ENCODE measurements at places on chromosomes 2 and 18.

GRCh38 chr2:191038241-191038725 is 24.3 kb upstream of the STAT1 start:
- DNase-seq, result peak; percentile 57

- DNase-seq, result no peak
These were observed 10.4 kb downstream of the COPS9 start for GRCh38 chr2:240125742-240126141.

- peak; percentile 68 for DNase-seq
These were observed 133.9 kb downstream of the ZNF532 start for GRCh38 chr18:58998401-58999203.

GRCh38 chr2:171505374-171505773 is 16.9 kb upstream of the CYBRD1 start:
- no peak for DNase-seq

- peak; percentile 17 for DNase-seq
These were observed 34.9 kb upstream of the DYNC1I2 start for GRCh38 chr2:171652416-171652785.

- no peak for DNase-seq
These were observed 22.2 kb upstream of the IL1RN start for GRCh38 chr2:113105047-113105785.

DNA sequence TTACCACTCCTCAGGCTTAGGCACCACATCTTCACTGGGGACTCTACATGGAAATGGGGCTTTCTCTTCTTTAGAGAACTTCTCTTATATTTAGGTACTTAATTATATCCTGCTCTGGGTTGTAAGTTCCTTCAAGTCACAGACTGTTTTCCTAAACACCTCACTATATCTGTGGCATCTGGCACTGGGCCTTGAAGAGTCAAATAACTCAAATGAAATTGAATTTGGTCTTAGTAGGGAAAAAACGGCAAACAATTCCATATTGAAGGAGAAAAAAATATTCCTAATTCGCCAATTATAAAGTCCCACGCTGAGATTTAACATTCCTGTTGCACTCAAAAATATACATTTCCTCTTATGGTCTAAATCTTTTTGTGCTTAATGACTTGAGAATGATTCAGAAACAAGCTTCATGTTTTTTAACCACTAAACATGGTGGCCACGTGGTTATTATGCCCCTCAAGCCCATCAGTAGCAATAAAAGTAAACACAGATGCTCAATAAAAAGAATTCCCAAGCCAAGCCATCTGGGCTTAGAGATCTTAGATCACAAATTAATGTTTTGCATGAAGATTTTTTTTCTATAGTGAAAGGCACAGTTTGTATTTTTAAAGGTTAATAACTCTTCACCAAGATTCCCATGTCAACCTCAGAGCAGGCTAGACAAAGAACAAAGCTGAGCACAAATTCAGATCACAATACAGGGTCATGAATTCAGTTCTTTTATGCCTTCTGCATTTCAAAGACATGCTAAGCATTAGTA is 105.5 kb upstream of the SYT4 start:
- DNase-seq, result no peak

DNA sequence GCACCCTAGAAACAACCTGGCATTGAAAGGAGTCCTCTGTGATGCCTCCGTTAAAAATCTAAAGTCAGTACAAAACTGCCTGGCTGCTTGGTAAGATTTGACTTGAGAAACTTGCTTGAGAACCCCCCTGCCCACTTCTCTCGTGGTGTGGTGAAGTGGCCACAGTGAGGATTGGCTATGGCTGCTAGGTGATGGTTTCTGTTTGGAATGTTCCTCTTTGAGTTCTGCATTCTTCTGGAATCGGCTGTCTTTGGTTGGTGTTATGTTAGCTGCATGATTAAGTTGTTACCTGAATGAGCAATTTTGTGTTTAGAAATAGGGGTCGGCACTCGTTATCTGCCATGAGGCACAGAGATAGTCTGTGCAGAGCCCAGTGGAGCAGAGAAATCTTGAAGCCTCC is 21.7 kb upstream of the SAG start:
- DNase-seq, result no peak

DNA sequence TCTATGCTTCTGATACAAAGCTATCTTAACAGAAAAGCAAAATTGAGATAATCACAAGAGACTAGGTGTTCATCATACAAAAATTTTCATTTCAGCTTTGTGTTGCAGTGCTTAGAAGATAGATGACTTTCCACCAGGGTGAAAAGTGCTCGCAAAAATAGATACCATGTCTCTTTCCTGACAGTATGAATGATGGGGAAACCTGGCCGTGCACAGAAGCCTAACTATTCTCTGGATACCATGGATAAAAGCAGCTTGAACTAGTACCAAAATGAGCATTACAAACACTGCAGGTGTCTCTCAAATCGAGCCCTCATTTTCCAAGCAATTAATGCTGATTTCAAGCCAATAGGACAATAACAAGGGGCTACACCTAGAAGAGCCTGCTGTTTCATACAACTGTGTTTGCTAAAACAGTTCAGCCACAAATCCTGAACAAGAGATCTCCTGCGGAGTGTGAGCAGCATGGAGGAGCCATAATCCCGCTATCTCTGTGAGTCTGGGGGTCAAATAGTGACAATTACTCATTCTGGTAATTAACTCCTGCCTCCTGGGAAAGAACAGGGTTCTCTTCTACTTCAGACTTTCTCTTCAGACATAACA is 507.6 kb downstream of the PID1 start:
- DNase-seq, result no peak

DNA sequence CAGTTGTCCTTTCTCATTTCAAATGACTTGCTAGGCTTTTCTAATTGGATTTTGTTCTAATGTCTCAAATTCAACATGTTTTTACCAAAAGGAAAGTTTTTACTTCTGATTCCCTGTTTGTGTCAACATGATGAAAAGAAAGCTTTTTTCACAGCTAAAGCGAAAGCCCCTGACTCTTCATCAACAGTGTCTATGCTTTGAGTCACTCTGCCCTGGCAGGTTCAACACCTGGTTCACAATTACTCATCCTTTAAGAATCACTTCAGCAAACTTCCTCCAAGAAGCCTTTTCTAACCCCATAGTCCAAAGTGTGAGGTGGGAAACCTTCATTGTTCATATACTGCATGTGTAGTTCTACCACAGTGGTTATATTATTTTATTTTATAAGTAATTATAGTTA is 7.6 kb upstream of the DSG2 start:
- no peak for DNase-seq

DNA sequence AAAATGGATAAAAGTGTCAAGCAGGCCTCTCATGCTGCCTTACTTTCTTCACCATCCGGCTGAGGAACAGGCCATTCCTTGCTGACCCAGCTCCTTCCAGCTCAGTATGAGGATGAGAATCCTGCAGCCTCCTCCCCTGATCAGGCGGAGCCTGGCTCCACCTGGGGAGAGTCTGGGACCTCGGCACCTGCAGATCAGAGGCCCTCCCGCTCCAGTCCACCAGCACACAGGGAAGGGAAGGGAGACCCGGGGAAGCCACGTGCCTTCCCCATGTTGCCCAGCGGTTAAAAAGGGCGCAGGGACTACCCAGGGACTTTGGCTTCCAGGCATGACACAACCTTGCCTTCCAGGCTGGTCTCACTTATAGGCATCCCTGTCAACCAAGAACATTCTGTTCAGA is 172.0 kb downstream of the NDUFA10 start:
- no peak for DNase-seq

GRCh38 chr2:134758633-134759032 is 39.8 kb upstream of the TMEM163 start:
- no peak for DNase-seq

DNA sequence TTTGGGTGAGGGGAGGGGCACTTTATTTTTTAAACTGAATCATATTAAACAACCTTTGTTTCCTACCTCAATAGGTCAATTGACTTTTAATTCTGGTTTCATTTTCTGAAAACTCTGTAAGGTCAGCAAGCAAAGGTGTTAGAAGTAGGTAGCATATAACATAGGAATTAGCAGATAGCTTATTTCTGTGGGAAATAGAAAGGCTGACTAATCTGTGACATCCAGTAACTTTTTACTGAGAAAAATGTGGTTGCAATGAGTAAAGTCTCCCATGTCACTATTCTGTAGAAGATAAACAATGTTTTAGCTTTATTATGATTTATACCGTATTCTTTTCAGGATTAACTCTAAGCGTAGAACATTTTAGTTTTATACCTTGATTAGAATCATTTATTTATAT is 240.4 kb downstream of the PLCL1 start:
- DNase-seq, result no peak

GRCh38 chr2:104938231-104938941 is 84.5 kb downstream of the POU3F3 start:
- DNase-seq, result no peak

DNA sequence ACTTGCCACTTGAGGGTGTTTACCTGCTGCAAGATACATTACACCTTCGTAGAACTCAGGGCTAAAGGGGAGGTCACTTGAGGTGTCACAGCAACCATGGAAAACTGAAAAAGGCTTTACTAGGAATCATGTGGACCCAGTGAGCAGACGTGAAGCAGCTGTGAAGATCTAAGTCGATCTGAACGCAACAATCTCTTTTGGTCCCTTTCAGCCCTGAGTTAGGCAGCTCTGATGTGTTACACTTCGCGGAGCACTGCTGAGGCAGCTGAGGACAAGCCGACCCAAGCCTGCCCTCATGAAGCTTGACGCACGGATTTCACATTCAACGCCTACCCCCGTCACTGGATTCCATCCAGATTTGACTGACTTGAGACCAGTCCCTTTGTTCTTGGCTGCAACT is 75.8 kb upstream of the NPAS2 start:
- no peak for DNase-seq

- no peak for DNase-seq
These were observed 14.6 kb downstream of the GKN1 start for GRCh38 chr2:68989035-68989434.

- no peak for DNase-seq
These were observed 172.8 kb upstream of the SESTD1 start for GRCh38 chr2:179437430-179437829.

GRCh38 chr18:45173799-45174519 is 441.3 kb upstream of the SLC14A2 start:
- no peak for DNase-seq

- no peak for DNase-seq
These were observed 45.9 kb downstream of the SCTR start for GRCh38 chr2:119478188-119478977.

DNA sequence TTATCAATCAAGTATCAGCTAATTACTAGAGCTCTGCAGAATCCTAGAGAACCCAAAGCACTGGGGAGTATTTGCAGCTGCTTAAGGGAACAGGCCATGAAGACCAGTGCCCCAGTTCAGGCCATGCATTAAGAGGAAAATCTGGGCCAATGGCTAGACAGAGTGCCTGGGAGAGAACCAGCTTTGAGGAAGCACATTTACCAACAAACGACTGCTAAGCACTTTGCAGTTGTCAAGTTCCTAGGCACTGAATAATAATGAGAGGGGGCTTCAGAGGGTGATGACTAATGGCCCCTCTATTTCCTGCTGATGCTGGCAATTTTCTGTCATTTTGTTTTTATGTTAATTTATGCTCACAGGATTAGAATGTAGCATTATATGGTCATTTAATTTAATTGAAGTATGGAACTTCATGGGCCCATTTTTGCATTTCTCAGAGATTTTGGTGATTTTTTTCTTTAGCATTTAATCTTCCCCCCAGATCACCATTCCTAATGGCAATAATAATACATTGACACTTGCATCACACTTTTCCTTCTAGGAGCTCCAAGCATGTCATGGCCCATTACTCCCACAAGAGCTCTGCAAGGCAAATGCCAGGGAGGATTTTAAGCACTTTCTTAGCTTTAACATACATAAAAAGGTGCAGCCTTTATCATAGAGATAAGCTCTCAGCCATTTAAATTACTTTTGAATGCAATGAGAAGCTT is 147.7 kb upstream of the SPATS2L start:
- no peak for DNase-seq

GRCh38 chr18:68467957-68468356 is 247.0 kb downstream of the TMX3 start:
- no peak for DNase-seq

- DNase-seq, result no peak
These were observed 5.3 kb downstream of the COX5B start for GRCh38 chr2:97651114-97651513.

- no peak for DNase-seq
These were observed 180.2 kb downstream of the INHBB start for GRCh38 chr2:120526047-120526562.

DNA sequence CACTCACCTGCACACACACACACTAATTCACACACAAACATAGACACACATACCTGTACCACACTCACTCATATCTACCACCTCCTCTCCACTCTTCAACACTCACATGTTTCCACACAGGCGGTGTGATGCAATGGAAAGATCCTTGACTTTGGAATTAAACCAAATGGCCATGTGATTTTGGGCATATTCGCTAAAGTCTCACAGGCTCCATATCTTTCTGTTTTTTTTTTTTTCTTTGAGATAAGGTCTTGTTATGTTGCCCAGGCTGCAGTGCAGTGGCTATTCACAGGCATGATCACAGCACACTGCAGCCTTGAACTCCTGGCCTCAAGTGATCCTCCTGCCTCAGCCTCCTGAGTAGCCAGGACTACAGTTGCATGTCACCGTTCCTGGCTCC is 91.1 kb upstream of the MEX3C start:
- no peak for DNase-seq

- DNase-seq, result no peak
These were observed 10.9 kb downstream of the SH2D6 start for GRCh38 chr2:85429213-85429923.

GRCh38 chr2:220393711-220394110 is 766.3 kb downstream of the SLC4A3 start:
- DNase-seq, result no peak

GRCh38 chr2:65075605-65076344 is 19.6 kb downstream of the CEP68 start:
- peak; percentile 21 for DNase-seq

DNA sequence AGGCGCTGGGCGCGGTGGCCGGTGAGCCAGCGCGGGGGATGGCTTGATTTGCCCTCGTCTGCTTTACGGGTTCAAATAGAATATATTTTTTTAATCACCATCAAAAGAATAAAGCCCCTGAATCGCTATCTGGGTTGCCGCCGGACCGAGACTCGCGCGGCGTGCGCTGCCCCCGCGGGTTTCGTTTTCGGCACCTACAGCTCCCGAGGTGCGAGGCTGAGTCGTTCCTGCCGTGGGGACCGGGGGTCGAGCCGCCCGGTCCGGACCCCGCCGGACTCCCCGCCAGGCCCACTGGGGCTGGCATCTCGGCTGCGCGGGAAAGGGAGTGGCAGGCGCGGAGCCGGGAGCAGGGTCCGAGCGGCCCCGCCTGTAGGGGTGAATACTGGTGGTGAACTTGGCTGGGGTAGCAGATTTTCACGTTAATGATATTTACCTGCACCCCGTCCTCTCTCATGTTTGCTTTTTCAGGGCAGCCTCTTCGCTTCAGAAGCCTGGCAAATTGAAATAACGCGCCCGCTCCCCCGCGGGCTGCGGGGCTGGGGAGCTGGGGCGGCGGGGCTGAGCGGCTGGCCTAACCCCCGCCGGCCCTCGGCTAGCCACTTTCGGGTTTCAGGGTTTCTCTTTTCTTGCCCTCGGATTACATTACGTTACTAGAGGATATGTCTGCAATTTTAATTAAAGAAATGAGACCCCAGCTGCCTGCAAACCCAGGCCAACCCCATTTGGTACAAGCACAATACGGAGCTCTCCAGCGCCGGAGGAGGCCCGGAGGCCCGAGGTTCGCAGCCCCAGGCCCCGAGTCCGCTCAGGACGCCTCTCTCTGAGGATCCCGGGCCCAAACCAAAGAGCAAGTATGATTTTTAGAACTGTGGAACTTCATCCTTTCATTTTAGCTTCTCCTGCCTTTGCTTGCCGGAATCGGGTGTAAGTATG is 1.7 kb upstream of the CELF4 start:
- peak; percentile 27 for DNase-seq

GRCh38 chr2:10476723-10477442 is 28.8 kb upstream of the ODC1 start:
- DNase-seq, result no peak
